Mesothelial cell of epicardium (in vitro differentiated cells): ENCODE measurements at places on chromosomes 16 and 17. TPM values are rescaled to one million over a fixed set of nuclear protein-coding genes. Genes with fewer than 3 reads are reported as not detected.
A peak's percentile ranks its signal among the peaks of the same experiment; 100 is the strongest.

DNA sequence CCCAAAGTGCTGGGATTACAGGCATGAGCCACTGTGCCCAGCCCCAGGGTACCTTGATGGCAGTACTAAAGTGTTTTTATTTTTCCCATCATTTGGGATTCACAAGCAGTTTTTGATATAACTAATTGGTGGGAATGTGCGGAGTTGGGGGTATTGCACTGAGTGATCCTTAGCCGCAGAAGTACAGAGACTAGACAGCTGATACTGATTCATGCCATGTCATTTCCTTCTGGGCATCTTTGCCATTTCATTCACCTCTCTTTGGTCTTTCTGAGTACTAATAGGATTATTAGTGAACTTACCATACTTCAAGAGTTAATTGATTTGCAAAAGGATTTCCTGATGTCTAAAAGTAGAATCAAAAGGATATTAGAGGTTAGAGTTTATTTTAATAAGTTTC lies 9.7 kb downstream of the NMT1 start:
- DNase-seq: no peak

GRCh38 chr17:6948562-6948961 lies 47.3 kb upstream of the ALOX12 start:
- DNase-seq: no peak

GRCh38 chr16:67104845-67105244 lies 4.9 kb upstream of the PHAF1 start:
- DNase-seq: no peak

GRCh38 chr17:207775-208174 lies 26.3 kb upstream of the DOC2B start:
- DNase-seq: no peak

DNA sequence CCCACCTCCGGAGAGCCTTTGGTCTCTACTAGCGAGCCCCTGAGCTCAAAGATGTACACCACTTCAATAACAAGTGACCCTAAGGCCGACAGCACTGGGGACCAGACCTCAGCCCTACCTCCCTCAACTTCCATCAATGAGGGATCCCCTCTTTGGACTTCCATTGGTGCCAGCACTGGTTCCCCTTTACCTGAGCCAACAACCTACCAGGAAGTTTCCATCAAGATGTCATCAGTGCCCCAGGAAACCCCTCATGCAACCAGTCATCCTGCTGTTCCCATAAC lies 702 bp downstream of the SPN start:
- no peak for DNase-seq

DNA sequence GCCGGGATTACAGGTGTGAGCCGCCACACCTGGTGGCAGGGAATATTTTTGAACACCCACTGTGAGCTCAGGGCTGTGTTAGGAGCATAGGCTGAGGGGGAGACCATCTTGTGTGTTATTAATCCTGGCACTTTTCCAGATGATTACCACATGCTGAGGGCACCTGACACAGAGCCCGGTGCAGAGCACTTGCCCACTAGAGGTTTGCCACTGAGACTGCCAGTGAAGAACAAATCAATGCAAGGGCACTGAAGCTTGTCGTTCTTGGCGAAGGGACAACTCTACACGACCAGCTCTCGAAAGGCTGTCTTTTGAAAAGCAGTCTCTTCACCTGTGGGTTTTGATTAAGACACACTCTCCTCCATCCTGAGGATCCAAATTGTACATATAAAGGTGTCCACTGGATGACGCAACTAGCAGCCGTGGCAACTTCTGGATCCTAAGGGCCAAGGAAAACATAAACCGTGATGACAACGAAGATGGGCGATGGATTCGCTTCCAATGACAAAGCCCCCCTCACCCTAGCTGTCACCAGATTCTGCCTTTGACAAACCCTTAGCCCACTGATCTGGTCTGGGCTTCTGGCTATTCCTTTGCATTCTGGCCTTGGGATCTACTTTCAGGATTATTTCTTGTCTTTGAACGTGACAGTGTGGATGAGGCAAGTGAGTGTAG lies 28.7 kb downstream of the WIPI1 start:
- DNase-seq: no peak

DNA sequence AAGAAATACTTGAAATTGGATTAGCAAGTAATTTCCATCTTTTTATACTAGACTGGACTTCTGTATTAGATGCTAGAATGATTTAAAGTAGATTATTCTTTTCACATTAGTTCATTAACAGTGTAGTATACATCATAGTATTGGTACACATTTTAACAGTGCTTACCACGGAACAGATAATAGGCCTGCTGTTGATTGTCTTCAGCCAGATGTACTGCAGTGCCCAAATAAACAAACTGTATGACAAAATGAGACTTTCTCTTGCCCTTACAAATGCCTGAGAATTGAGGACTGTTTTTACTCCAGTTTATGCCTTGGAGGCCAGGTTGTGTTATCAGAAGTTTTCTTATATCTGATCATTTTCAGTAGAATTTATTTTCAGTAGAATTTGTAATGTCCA lies 631 bp downstream of the EVI2A start:
- DNase-seq: no peak

DNA sequence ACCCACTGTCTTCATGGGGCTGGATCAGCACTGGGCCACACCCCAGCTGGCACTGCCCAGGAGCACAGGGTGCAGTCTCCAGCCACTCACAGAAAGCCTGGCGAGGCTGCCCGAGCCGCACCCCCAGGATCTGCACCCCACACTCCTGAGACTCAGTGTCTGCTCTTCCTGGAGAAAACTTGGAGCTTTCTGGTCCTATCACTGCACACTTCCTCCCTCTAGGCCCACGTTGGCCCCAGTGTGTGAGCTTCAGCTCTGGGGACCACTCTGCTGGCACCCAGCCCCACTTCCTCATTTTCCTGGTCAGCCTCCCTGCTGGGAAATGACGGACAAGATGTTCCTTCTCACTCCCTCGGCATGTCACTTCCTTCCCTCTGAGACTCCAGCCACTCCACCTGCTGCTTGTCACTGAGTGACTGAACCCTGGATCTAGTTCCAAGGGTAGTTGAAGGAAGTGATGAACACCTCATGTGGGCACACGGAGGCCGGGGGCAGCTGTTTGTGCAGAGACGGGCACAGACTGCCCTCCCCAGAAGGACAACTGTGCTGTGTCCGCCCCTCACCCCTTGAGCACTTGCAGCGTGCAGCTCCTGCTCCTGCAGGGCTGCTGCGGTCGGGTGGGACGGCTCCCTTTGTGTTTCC lies 29.0 kb downstream of the ZC3H18 start:
- no peak for DNase-seq

Gene CDH11
- 333 to 376 TPM (median 359 TPM) in 3 replicates for total RNA-seq

GRCh38 chr16:66899945-66900710 lies 18.6 kb downstream of the CDH16 start:
- peak; percentile 86 for DNase-seq

DNA sequence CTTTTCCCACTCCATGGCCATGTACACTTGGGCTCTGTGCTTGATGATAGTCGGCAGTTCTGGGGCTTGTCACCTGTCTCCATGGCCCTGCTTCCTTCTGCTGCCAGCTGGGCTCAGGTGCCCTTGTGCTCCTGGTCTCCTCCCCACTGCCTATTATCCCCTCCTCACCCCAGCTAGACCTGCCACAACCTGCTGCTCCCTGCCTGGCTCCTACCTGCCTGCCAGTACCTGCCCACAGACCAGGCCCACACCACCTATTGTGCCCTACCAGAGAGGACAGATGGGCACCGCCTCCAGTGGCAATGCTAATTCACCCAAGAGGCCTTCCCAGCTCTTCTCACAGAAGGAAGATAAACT lies 538 bp upstream of the RAPGEFL1 start:
- no peak for DNase-seq

DNA sequence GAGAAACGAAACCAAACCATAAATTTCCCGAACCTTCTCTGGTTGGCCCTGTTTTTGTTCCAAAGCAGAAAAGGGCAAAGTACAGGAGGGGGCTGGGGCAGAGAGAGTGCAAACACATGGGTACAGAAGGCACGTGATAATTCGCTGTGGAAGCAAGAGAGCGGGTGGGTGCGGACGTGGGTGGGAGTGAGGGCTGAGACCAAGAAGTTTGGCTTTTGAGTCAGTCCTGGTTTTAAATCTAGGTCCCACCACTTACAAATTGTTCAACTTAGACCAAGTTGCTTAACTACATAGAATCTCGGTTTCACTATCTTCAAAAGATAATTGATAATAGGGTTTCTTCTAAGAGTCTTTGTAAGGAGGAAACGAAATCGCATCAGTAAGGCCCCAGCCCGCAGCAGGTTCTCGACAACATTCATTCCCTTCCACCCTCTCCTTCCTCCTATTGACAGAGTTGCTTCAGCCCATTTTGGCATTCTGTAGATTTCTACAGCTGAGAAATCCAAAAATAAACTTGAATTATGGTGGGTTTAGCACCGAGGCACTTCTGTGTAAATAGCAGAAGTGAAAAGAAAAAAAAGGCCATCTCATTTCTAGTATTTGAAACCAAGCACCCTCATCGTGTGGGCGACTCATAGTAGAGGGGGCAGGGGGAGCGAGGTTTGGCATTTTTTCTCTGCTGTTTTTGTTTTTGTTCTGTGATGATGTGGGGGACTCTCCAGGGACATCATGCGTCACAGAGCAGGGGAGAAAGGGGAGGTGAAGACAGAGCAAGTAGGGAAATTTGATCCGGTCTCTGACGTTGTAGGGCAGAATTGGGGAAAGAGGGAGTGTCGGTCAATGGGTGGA lies 33.6 kb upstream of the CCR7 start:
- no peak for DNase-seq

DNA sequence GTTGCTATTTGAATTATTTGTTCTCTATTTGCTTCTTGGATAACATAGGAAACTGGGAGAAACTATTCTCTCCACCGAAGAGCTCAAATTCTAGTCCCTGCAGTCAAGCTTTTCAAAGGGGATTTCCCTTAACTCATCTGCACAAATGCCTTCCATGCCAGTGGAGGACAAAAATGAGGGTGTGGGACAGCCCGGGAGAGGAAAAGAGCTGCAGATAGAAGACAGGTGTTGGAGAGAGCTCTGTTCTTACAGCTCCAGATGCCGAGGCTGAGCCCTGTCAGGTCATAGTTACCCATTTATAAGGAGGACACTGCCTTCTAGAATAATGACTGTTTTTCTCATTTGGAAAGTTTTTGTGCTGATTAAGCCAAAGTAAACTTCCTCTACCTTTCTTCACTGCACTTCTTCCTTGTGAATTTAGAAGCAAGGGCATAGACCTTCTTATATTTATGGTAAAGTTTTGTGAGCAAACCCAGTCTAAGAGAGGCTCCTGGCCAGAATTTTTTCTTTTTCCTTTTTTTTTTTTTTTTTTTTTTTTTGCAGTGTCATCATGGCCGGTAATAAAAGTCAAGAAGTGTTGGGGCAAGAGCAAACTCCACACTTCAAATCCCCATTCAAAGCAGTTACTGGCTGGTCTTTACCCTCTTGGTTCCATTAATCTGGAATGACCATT lies 177.2 kb downstream of the ABCC12 start:
- DNase-seq: no peak

Gene CCL8
- not detected in 3 replicates for total RNA-seq

Gene CDH5
- 0.09 to 0.27 TPM (median 0.16 TPM) in 3 replicates for total RNA-seq

Gene HEATR9
- not detected in 3 replicates for total RNA-seq

DNA sequence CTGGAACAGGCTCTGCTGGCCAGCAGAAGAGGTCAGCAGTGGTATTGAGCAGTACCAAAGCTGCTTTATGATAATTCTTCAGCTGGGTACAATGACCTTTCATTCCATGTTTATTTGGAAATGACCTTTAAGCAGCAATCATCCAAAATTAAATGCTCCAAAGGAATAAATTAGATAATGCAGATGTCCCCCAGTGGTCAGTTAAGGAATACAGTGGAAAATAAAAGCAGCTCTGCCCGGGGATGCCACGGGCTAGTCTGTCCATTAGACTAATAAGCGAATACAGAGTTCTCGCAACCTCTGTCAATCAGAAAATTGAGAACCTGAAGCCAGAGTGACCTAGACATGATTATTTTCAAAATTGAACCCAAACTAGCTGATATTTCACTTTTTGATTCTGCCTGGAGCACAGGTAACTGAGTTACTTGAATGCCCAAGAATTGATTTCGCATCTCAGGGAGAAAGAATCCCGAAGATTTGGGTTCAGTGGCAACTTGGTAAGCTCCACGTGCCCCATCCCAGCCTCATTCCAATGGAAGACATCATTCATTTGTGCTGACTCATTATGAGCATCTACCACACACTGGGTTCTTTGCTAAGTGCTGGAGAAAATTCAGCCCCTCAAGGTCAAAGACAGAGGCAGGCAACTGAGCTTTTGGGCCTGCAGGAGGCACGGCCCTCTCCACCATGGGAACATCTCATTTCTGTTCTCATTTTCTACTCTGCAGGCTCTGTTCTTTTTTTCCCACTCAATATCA lies 34.4 kb upstream of the SLC39A11 start:
- DNase-seq: no peak

Gene CCL4
- total RNA-seq: not detected in 3 replicates

Gene INCA1
- total RNA-seq: 1.7 to 3.1 TPM (median 2.7 TPM) in 3 replicates

- DNase-seq: no peak
These were observed 939 bp upstream of the WDR90 start for GRCh38 chr16:648071-648780.

DNA sequence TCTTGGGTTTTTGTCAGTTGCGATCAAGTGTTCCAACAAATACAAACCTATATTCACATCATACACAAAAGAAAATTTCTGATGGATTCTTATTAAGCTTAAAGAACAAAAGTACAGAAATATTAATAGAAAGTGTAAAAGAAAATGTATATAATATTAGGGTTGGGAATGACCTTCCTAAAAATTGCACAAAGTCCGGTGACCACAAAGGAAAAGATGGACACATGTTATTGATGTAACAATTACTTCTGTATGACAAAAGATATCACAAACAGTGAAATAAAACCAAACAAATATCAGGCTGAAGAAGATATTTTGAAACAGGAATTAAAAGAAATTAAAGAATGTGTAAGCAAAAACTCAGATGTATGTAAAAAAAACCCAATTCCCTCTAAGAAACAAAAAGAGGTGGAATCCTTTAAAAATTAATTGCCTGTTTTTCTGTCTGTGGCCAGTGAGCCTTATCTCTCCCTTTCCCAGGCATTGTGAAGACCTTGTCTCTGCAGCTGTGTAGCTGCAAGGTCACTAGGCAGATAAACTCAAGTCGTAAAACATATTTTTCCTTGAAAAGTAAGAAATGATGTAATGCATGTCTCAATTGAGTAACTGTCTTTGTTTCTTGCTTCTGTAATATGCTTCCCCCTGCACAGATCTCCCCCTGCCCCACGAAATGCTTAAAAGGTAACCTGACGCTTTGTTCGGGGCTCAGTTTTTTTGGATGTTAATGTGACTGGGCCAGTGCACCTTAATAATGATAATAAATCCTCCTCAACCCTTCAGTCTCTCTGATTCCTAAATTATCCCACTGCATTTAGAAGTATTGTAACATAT lies 2.8 kb downstream of the ST6GALNAC1 start:
- no peak for DNase-seq
